ENCODE measurements at places on chromosomes 11 and 22. TPM values are rescaled to one million over a fixed set of nuclear protein-coding genes. Genes with fewer than 3 reads are reported as not detected.

GRCh38 chr11:30741039-30741550 is 154.9 kb upstream of the MPPED2 start:
- H3K4me3 ChIP-seq: peak overlapping the region; percentile 27
- no peaks in the 10 kb centered on the region for H3K36me3 ChIP-seq
- peak overlapping the region; percentile 69 for H3K27ac ChIP-seq
- H3K4me1 ChIP-seq: no peaks in the 10 kb centered on the region
- no peaks in the 10 kb centered on the region for H3K27me3 ChIP-seq

DNA sequence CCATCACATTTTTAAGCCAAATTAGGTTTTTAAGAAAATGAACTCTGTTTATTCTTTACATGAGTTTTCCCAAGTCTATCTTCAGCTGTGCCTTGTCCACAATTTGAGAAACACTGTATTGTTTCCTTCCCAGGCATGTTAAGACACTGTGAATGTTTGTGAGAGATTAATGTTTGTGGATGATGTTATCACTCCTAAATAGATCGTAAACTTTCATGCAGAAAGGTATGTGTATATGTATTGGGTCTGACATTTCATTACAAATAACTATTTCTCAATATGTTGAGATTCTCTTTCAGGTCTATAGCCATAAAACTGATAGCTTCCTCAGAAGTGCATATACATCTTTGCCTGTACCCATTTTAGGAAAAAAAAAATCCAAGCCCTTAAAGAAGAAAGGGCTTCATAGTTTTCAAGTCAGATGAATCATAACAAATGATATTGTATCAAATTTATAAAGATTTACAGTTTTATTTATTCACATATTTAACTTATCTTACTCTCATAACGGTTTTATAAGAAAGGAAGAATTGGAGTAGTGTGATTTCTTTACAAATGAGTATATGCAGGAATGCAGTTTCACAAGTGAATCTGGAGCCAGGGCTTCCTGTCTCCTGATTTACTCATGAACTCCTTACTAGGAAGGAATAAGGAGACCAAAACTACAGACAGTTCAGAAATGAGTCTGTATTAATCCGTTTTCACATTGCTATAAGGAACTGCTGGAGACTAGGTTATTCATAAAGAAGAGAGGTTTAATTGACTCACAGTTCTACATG is 11.2 kb downstream of the OR8D1 start:
- H3K4me1 ChIP-seq: no peaks in the 10 kb centered on the region
- no peak overlapping the region for H3K4me3 ChIP-seq
- H3K36me3 ChIP-seq: no peaks in the 10 kb centered on the region
- no peak overlapping the region for H3K27ac ChIP-seq
- no peaks in the 10 kb centered on the region for H3K27me3 ChIP-seq
- DNase-seq: no peak

- H3K4me1 ChIP-seq: peaks cover 22% of the 10 kb centered on the region
- DNase-seq: no peak
- peak overlapping the region; percentile 98 for H3K27ac ChIP-seq
- peak overlapping the region; percentile 99 for H3K4me3 ChIP-seq
Measured at GRCh38 chr11:73981051-73981805, 1.4 kb downstream of the UCP2 start.

STIM1 gene
- total RNA-seq: 53.3 TPM

- no peaks in the 10 kb centered on the region for H3K4me1 ChIP-seq
- H3K36me3 ChIP-seq: no peaks in the 10 kb centered on the region
- DNase-seq: no peak
- H3K4me3 ChIP-seq: no peak overlapping the region
Measured at GRCh38 chr22:25833676-25834075, 91.7 kb downstream of the MYO18B start.

DNA sequence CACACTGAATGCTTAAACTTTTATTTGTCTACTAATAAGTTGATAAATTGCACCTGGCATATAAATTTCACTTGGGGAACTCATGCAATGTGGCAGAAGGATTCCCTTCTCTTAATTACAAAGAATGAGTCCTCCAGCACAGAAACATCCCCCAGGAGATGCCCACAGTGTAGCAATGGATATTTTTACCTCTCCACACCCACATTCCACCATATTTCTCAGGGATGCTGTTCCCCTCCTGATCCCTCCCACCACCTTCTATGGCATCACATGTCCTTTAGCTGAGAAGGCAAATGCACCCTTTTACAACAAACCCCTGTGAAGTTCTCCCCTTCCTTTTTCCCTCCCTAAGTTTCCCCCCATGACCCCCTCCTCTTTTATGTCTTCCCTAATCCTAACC is 56.1 kb upstream of the UBASH3B start:
- no peak for DNase-seq
- no peaks in the 10 kb centered on the region for H3K27me3 ChIP-seq
- H3K4me3 ChIP-seq: no peak overlapping the region
- H3K4me1 ChIP-seq: no peaks in the 10 kb centered on the region
- H3K36me3 ChIP-seq: no peaks in the 10 kb centered on the region

GRCh38 chr22:49107961-49108530 is 719.6 kb downstream of the BRD1 start:
- no peak overlapping the region for H3K27ac ChIP-seq
- H3K4me1 ChIP-seq: no peaks in the 10 kb centered on the region
- no peaks in the 10 kb centered on the region for H3K36me3 ChIP-seq
- H3K27me3 ChIP-seq: peaks cover 48% of the 10 kb centered on the region
- DNase-seq: no peak

- H3K4me1 ChIP-seq: peaks cover 8% of the 10 kb centered on the region
- H3K27me3 ChIP-seq: no peaks in the 10 kb centered on the region
- peak overlapping the region; percentile 22 for H3K4me3 ChIP-seq
- no peak for DNase-seq
Measured at GRCh38 chr11:64801158-64801464, 1.9 kb downstream of the MAP4K2 start.

- H3K4me1 ChIP-seq: no peaks in the 10 kb centered on the region
- no peaks in the 10 kb centered on the region for H3K27me3 ChIP-seq
- peak overlapping the region; percentile 82 for H3K27ac ChIP-seq
- peaks cover 5% of the 10 kb centered on the region for H3K36me3 ChIP-seq
- DNase-seq: no peak
Measured at GRCh38 chr11:104653407-104653806, 244.9 kb downstream of the CASP12 start.

SCUBE2 gene
- 7.9 TPM for total RNA-seq

DNA sequence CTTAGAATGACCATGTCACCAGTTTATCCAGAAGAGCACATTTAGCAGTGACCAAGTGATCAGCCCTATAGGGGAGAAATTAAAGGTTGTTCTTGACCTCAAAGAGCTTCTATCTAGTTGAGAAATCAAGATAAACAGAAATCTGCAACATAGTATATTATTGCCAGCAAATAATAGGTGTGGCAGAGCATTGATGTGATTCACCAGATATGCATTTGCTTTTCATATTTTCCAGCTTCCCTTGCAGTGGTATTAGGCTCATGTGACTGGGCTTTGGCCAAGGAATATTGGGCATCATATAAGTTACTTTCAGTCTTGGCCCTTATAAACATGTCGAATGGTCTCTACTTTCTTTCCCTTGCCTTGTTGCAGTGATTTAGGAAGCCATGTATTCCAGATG is 34.5 kb downstream of the COMMD9 start:
- no peaks in the 10 kb centered on the region for H3K36me3 ChIP-seq
- no peak overlapping the region for H3K27ac ChIP-seq
- no peak for DNase-seq
- H3K4me1 ChIP-seq: peaks cover 30% of the 10 kb centered on the region

GRCh38 chr11:80856066-80856465 is 1415.2 kb upstream of the TENM4 start:
- no peaks in the 10 kb centered on the region for H3K36me3 ChIP-seq
- H3K4me1 ChIP-seq: peaks cover 3% of the 10 kb centered on the region
- H3K27ac ChIP-seq: no peak overlapping the region
- H3K4me3 ChIP-seq: no peak overlapping the region

GRCh38 chr22:35956850-35957249 is 71.8 kb downstream of the RBFOX2 start:
- no peaks in the 10 kb centered on the region for H3K27me3 ChIP-seq
- DNase-seq: no peak
- no peak overlapping the region for H3K4me3 ChIP-seq
- peaks cover 41% of the 10 kb centered on the region for H3K4me1 ChIP-seq

TCIRG1 gene
- 37.0 TPM for total RNA-seq

GRCh38 chr11:112453601-112454577 is 193.2 kb upstream of the PLET1 start:
- no peak overlapping the region for H3K4me3 ChIP-seq
- H3K27ac ChIP-seq: no peak overlapping the region
- H3K36me3 ChIP-seq: no peaks in the 10 kb centered on the region
- H3K4me1 ChIP-seq: no peaks in the 10 kb centered on the region
- no peak for DNase-seq

Data from type B pancreatic cell (in vitro differentiated cells).